Sigmoid colon (tissue), 7 donors: ENCODE measurements at places on chromosomes 12 and 14. TPM values are rescaled to one million over a fixed set of nuclear protein-coding genes. Genes with fewer than 3 reads are reported as not detected.
A peak's percentile ranks its signal among the peaks of the same experiment; 100 is the strongest.

KCNH3 gene
- total RNA-seq = not detected

ALG10 gene
- 3.7 TPM for total RNA-seq

CLEC6A gene
- total RNA-seq = not detected

SDR9C7 gene
- total RNA-seq = not detected

SYT1 gene
- total RNA-seq = 9.4 TPM

PLA2G1B gene
- total RNA-seq = not detected

GRCh38 chr12:31031951-31032335, 41.7 kb upstream of the DDX11 start:
- H3K4me1 ChIP-seq = no peaks in the 10 kb centered on the region
- H3K27me3 ChIP-seq = no peaks in the 10 kb centered on the region
- H3K36me3 ChIP-seq = no peaks in the 10 kb centered on the region
- H3K4me3 ChIP-seq = no peak overlapping the region
- no peak for DNase-seq

OR4E2 gene
- total RNA-seq = not detected

DNA sequence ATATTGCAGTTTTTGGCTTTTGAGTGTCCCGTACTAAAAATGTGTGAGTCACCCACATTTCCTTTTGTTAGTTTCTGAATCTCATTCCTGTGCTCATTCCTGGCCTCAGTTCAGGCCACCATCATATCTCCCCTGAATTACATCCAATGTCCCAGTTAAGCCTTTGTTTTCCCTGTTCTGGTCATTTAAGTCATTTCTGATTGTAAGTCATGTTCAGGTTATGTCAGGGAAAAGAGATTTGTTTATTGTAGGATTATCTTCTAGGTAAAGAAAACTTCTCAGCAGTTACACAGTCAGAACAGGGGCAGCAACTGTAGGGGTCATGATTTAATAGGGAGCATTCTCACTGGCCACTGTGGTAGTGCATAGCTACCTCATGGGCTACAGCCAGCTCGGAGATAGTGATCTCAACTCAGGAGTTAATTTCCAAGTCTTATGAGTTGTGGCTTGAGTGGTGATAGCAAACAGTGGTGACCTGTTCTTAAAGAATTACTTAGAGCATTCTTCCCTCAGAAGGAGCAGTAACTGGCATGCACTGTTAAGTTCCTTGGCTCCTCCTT, 6.7 kb downstream of the DDX47 start:
- no peaks in the 10 kb centered on the region for H3K27me3 ChIP-seq
- peak overlapping the region; percentile 56 for H3K27ac ChIP-seq
- peaks cover 19% of the 10 kb centered on the region for H3K36me3 ChIP-seq
- no peak for DNase-seq
- H3K4me3 ChIP-seq = no peak overlapping the region
- H3K4me1 ChIP-seq = peaks cover 33% of the 10 kb centered on the region

ALDH2 gene
- 132 TPM for total RNA-seq

GRCh38 chr12:71840231-71840847, 780 bp downstream of the TBC1D15 start:
- H3K27ac ChIP-seq = peak overlapping the region; percentile 95
- peaks cover 26% of the 10 kb centered on the region for H3K4me1 ChIP-seq
- no peak for DNase-seq

DNA sequence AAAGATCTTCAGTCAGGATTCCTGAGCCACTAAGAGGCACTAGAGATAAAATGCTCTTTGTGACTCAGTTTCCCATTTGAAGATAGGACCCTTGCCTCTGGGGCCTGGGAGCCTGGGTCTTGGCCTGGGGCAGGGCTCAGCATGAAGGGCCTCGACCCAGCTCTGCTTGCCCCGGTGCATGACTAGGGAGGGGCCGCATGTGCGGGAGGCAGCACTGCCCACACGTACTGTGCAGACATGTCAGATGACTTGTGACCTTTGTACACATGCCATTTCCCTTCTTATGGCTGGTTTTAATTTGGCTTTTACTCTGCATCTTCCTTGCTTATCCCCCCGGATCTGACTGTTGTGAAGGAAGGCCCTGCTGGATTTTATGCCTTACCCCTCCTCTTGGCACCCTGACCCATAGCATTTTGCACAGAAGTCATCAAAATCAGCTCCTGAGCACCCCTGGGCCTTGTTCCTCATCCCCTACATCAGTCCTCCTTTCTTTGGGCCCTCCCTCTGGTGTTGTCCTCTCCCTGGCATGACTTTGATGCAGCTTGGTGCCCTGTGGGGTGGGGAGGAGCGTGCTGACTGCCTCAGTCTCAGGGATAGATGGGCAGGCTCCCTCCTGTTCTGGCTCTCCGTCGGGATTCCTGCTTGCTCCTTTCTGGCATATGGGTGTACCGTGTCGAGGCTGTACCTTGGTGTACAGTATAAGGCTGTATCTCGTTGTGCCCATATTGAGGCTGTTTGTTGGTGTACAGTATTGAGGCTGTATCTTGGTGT, 4.4 kb downstream of the CLSTN3 start:
- H3K4me1 ChIP-seq = peaks cover 14% of the 10 kb centered on the region
- no peak overlapping the region for H3K4me3 ChIP-seq
- no peaks in the 10 kb centered on the region for H3K36me3 ChIP-seq
- H3K27ac ChIP-seq = no peak overlapping the region

GRCh38 chr14:56193347-56193746, 75.1 kb downstream of the PELI2 start:
- peaks cover 57% of the 10 kb centered on the region for H3K4me1 ChIP-seq
- H3K27ac ChIP-seq = no peak overlapping the region
- H3K36me3 ChIP-seq = no peaks in the 10 kb centered on the region
- no peaks in the 10 kb centered on the region for H3K27me3 ChIP-seq
- no peak for DNase-seq

MBD6 gene
- total RNA-seq = 15.9 TPM
